ENCODE measurements at places on chromosomes 6 and 20.

- no peak for DNase-seq
Measured at GRCh38 chr6:165325609-165326008, 16.2 kb upstream of the C6orf118 start.

DNA sequence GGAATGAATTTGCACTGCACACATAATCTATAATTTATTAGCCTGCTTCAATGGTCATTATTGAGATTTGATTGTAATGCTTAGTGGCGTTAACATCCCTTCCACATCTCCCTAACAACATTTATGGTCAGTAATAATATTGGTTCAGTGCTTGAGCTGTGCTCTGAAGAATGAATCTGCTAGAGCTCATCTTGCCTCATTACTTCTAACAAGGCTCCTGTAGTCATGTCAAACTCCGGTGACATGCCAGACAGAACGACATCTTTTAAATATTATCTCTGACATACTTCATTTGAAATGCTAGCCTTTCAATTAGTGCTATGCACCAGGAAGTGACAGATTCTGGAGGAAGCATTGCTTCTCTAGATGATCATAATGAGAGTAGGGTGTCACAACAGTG is 240.3 kb upstream of the BTBD3 start:
- DNase-seq, result no peak

- DNase-seq, result no peak
Measured at GRCh38 chr6:145713773-145714172, 21.5 kb downstream of the EPM2A start.

GRCh38 chr6:53202052-53202451 is 53.4 kb upstream of the GCM1 start:
- no peak for DNase-seq

GRCh38 chr6:17812311-17812710 is 105.6 kb upstream of the NUP153 start:
- DNase-seq, result no peak

- DNase-seq, result no peak
Measured at GRCh38 chr6:123810948-123811347, 7.3 kb downstream of the NKAIN2 start.

DNA sequence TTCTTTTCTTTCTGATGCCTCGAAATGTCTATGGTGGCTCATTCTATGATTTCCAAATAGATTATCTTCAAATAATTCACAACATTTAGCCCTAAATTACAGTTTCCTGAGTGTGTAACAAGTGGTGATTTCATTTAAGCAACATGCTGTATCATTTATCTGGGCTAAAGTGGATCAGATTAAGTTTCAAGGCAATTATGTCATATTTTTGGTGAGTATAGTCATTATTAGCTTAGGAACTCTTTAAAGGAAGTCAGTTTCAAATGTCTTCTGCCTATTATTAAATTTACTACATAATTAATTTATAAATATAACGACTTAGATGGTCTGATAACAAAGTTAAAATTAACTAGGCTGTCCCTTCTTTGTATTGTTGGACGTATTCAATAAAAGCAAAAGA is 847.9 kb upstream of the FLRT3 start:
- no peak for DNase-seq

DNA sequence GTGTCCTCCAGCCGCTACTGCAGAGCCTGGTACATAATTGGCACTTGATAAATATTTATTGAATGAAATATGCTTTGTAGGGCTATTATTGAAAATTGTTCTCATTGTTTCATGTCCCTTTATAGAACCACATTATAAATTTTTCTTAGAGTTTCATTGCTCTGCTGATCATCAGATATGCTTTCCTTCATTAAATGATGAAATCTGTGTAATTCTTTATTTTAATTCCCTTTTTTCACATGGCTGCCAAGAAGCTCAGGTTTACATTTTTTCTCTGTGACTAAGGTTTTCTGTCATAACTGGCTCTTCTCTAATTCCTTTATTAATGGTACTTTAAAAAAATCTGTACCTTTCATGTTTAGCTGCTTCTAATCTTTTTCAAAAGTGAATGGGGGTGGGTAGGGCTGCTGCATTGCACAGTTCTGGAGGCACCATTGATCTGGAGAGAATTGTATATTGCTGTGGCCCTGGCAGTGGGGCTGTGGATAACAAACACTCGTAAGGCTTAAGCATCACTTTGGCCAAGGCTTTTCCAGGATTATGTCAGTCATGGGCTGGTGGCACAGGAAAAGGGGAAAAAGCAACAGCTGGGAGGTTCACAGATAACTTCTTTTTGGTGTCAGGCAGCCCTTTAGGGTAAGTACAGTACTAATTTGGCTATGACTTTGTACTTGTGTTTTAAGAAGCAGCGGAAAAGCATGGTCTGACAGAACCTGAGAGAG is 43.8 kb downstream of the ARFGEF2 start:
- no peak for DNase-seq

GRCh38 chr20:38059832-38060231 is 26.3 kb downstream of the RPRD1B start:
- no peak for DNase-seq

- DNase-seq, result no peak
Measured at GRCh38 chr20:38350879-38351775, 4.8 kb downstream of the LBP start.

- DNase-seq, result no peak
Measured at GRCh38 chr20:46548688-46549087, 1.8 kb downstream of the OCSTAMP start.

DNA sequence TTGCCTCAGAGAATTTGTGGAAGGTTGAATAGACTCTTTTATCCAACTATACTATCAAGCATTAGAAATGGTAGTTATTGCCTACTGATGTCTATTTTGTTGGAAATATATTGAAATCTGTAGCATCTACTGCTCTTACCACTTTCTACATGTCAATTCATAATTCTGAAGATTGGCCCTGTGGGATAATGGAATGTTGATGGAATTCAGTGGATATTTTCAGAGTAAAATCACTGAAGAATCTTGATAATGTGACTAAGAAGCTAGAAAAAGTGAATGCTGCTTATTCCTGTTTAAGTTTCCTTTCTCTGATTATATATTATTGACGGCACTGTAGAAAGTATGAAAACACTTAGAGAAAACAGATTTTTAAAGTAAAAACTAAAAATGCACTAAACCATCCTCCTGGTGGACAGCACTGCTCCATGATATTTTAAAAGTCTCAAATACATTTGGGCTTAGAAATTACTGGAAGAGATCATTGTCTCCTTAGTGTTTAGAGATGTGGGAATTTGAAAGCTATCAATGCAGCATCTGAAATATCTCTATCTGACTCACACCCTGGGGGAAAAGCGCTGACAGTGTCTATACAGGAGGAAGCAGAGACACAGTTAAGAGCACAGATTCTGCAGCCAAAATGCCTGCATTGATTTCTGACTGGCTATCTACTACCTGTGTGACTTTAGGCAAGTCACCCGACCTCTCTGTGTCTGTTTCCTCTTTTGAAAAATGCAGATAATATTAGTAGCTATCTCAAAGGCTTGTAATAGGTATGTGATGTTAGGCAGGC is 37.9 kb upstream of the RCAN2 start:
- DNase-seq, result no peak

- no peak for DNase-seq
Measured at GRCh38 chr6:56450376-56450775, 192.3 kb downstream of the DST start.

GRCh38 chr6:157520596-157521361 is 139.8 kb downstream of the ZDHHC14 start:
- no peak for DNase-seq

DNA sequence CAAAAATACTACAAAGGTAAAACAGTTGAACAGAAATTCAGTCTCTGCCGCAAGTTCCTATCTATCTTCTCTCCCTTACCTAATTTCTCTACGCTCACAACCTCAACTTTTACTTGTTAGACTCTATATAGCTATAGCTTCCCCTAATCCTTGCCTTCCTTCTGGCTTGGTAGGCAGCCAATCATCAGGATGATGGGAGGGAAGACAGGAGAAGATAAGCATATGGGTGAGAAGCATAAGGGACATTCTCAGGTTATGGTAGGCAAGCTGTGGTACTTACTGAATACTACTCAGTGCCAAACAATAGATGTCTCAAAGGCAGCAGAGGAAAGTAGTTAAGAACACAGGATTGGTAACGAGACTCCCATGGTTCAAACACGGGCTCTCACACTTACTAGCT is 7.8 kb downstream of the CCNC start:
- DNase-seq, result no peak

DNA sequence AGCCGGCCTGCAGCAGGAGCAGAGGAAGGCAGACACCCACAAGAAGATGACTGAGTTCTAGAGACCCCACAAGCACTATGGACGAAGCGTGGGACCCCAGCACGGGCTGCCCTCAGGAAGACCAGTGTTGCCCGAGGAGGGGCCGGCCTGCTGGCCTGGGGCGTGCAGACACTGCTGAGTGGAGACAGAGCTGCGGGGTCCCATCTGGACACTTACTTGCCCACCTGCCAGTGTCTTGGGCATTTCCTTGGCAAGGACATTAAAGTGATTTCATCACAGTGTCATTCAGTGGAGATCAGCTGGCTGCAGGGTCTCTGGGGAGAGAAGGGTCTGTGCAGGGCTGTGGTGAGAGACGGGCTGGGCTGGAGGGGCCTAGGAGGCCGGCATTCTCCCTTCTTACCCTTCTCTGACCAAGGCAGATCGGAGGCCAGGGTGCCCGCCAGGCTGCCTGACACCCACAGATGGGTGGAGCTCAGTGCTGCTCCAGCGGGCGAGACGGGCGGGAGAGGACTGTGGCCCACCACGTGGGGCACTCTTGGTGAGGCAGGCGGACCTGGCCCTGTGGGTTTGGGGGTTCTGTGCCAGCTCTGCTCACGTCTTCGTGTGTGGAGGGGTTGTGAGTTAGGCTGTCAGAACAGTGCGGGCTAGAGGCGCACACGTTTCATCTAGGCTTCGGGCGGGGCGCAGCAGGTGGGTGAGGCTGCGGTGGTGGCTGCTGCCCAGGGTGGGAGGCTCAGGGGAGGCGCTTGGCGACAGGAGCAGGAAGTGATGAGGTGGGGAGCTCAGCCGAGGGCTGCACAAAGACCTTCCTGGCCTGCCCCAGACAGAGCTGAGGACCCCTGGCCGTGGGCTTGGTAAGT is at the start of gene LIME1:
Gene LIME1, plus strand, starts transcription at position 806 of the 860 bp plus-strand sequence. CDS start 886 bp downstream, outside the sequence.
- no peak for DNase-seq
